T-helper 9 cell (primary cell): ENCODE measurements at places on chromosomes 2 and 18.

DNA sequence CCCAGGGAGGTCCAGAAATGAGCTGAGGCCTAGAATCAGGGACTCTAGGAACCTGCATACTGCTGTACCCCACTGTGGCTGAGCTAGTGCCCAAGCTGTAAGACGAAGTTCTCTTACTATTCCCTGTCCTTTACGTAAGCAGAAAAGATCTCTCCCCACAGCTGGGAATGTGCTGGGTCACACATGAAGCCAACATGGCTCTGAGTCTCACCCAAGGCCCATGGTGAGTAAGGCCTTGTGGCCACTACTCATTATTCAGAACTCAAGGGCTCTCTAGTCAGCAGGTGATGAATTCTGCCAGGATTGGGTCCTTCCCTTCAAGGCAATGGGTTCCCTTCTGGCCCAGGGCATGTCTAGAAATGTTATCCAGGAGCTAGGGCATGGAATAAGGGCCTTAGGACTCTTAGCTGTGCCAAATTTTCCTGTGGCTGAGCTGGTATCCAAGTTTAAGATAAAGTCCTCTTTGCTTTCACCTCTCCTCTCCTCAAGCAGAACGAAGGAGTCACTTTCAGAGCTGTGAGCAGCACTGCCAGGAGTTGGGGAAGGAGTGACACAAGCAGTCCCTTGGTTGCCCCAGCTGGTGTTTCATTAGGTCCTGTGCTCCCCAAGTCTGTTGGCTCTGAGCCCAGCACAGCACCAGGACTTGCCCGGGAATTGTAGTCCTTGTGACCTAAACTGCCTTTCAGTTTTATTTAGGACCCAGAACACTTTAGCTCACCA, 707.6 kb downstream of the SLC4A3 start:
- no peak for DNase-seq

DNA sequence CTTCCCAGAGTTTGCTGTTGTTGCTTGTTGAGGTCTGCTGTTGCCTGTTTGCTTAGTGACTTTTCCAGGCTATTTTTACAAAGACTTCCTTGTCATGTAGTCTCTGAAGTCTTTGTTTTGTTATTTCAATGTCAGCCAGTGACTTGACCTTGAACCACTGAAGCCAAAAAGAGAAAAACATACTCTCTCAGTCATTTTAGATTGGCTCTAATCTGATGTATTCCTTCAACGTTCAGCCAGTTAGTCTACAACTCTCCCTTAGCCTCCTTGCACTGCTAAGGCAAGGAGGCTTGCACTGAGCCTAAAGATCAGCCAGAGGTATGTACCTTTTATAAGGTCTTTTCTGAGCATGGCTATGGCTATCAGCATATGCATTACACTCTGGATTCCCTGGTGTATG, 27.9 kb downstream of the KIAA1328 start:
- no peak for DNase-seq

GRCh38 chr18:79912409-79912991, 39.0 kb downstream of the SLC66A2 start:
- no peak for DNase-seq

DNA sequence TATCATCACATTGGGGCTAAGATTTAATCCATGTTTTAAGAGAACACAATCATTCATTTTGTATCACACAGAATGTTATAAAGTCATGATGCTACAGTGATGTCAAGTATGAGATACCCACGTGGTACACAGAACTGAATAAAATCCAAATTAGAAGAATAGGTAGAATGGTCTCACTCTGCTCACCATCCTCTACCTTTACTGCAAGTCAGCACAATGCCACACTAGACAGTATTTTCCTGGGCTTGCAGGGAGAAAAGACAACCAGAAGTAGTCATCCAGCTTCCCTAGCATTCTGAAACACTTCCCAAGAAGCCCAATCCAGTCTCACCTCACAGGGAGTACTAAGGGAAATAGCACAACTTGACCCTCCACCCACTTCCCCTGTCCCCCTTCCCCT, 856.2 kb upstream of the NRXN1 start:
- no peak for DNase-seq

- DNase-seq, result no peak
Measured at GRCh38 chr2:107811411-107811810, 15.3 kb upstream of the RGPD4 start.

- DNase-seq, result no peak
Measured at GRCh38 chr18:26103579-26103978, 13.2 kb upstream of the SS18 start.

GRCh38 chr18:56789004-56789888, 138.1 kb downstream of the WDR7 start:
- DNase-seq, result no peak

- DNase-seq, result no peak
Measured at GRCh38 chr18:58520969-58521368, 107.9 kb downstream of the ALPK2 start.

GRCh38 chr2:168687314-168687713, 115.1 kb upstream of the NOSTRIN start:
- DNase-seq, result no peak

- no peak for DNase-seq
Measured at GRCh38 chr2:179017773-179018357, 32.1 kb downstream of the CCDC141 start.

- peak; percentile 50 for DNase-seq
Measured at GRCh38 chr2:26144953-26145680, 27.8 kb upstream of the GAREM2 start.

- no peak for DNase-seq
Measured at GRCh38 chr2:128180031-128180430, 89.0 kb downstream of the UGGT1 start.

DNA sequence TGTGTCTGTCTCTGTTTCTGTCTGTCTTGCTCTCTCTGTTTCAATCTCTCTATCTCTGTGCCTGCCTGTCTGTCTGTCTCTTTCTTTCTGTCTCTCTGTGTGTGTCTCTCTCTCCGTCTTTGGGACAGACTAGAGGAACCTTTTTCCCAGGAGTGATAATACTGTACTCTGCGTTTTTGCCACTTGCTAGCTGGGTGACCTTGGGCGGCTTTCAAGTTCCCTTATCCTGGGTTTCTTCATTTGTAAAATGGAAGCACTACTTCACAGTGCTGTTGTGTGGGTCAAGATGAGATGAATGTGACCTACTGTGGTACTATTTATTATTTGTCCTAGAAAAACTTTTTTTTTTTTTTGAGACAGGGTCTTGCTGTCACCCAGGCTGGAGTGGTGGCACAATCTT, 42.4 kb downstream of the HPCAL1 start:
- no peak for DNase-seq

GRCh38 chr2:215870088-215870490, 143.3 kb downstream of the MREG start:
- no peak for DNase-seq
